ENCODE measurements at places on chromosomes 5 and 9. TPM values are rescaled to one million over a fixed set of nuclear protein-coding genes. Genes with fewer than 3 reads are reported as not detected.
A peak's percentile ranks its signal among the peaks of the same experiment; 100 is the strongest.

GRCh38 chr5:179355976-179356974, 11.0 kb upstream of the ADAMTS2 start:
- DNase-seq = no peak

DNA sequence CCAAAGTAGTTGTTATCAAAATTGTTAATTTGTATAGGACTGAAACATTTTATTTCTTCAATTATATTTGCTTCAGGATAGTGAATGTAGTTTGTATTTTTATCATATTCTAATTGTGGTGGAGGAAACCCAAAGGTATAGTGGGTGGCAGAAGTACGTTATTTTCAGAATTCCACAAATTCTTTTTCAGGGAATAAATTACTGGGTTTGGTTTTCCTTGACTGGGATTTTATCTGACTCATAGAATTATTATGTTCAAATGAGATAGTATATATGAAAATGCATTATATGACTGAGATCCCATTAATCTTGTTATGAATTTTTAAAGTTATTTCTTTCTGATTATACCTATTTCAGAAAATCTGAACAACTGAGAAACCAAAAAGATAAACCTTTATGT, 73.7 kb downstream of the VPS13A start:
- DNase-seq = no peak

GRCh38 chr9:89304020-89304833, 6.8 kb upstream of the CKS2 start:
- DNase-seq = no peak

GRCh38 chr9:13786131-13786530, 506.6 kb upstream of the MPDZ start:
- DNase-seq = no peak

DNA sequence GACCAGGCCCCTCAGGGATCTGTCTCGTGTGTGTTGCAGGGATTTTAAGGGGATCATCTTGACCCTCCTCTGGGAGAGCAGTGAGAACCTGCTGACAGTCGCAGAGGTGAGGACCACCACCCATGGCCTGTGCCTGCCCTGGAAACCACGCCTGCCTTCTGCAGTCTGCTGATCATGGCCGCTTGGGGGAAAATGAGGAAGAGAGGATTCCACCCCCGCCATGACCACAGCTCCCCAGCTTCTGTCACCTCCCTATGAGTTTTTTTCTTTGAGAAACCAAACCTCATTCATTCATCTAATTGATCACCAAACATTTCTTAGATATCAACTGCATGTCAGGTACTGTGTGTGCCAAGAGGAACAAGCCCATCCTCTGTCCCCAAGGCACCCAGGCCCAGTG, 46.3 kb upstream of the TDRD7 start:
- no peak for DNase-seq

GRCh38 chr9:35342221-35342958, 147.5 kb upstream of the RUSC2 start:
- DNase-seq = no peak

DNA sequence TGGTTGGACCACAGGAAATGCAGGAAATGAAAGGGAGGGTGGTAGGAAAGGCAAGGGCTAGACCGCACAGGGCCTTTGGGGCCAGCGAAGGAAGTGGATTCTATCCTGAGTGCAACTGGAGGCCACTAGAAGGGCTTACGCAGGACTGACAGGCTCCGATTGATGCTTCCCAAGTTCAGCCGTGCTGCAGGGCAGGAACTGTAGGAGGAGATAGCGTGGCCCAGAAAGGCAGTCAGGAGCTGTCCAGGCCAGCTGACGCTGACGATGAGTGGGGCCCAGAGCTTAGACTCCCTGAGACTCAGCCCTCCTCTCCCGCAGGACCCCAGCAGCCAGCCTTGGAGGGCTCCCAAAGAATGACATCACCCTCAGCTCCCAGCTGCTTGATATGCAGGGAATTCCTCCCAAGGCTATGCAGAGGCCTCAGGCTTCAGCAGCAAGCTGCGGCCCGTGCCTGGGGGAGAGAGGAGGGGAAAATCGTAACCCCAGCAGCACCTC, 48.8 kb downstream of the KCNIP1 start:
- peak; percentile 15 for DNase-seq

DNA sequence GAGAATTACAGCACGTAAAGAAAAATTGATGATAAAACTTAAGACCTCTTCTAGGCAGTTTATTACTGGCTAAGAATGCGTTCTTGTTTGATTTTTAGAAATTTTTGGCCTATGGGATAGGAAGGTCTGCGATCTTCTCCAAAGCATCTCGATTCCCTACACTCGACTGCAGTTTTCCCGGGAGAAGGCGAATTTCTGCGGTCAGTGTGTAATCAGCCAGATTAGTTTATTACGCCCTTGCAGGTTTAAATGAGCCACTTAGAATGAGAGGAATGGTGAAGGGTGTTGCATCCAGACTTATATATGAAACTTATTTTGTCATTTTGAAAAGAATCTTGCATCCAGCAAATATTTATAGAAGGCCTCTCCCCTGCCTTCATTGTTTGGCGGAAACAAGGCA, 1.2 kb downstream of the MTAP start:
- no peak for DNase-seq

Gene LCP2
- total RNA-seq = not detected

DNA sequence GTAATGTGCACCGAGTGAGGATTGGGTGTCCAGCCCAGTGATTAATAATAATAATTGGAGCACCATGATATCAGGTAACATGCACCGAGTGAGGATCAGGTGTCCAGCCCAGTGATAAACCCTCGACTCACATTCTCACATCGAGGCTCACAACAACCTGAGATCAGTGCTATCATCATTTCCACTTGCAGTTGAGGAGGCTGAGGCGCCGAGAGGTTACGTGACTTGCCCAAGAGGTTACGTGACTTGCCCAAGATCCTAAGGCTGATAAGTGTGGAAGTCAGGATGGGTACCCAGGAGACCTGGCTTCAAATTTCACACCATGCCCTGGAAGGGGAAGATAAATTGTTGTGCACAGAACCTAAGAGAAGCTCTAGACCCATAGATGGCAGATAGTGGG, 189.4 kb downstream of the MED10 start:
- DNase-seq = no peak

DNA sequence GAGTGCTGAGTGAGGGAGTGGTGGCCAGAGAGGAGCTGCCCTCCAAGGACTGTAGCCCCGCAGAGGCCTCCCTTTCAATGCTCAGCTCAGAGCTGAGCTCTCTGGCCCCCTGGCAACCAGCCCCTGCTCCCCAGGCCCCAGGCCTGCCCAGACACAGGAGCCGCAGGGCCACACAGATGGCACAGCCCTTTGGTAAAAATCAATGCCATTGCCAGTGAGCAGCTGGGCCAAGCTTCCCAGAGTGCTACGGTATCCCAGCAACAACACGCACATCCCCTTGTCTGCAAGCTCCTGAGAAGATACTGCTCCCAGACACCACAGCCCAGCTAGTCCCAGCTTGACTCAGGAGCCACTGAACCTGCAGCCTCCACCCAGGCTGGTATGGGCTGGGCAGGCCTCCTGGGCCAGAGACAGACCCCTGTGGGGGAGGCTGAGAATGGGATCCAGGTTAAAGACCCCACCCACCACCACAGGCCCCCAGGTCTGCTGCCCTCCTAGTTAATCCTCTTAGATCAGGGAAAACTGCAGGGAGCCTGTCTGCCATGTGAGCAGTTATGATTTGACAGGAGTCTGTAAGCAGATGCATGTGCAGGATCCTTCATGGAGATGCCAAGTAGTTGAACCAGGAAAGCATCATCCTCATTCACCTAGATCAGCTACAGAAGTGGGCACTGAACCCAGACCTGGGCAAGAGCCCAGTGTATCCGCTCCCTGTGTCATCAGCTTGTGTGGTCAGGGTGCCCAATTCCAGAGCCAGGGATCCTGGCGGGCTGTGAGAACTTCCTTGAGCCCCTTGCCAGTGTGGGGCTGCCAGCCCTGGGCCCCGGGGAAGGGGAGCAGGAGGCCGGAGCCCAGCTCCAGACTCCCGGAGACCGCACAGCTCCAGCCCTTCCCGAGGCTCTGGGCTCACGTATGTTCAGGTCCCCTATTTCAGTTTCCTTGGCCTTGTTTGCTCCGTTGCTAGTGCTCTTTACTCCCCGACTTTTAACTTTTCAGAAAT, 26.7 kb upstream of the ADAMTS2 start:
- no peak for DNase-seq

Gene FRMPD1
- 0.03 TPM for total RNA-seq
